Esophagus muscularis mucosa (tissue), 4 donors: ENCODE measurements at places on chromosomes 6 and 20. TPM values are rescaled to one million over a fixed set of nuclear protein-coding genes. Genes with fewer than 3 reads are reported as not detected.

DNA sequence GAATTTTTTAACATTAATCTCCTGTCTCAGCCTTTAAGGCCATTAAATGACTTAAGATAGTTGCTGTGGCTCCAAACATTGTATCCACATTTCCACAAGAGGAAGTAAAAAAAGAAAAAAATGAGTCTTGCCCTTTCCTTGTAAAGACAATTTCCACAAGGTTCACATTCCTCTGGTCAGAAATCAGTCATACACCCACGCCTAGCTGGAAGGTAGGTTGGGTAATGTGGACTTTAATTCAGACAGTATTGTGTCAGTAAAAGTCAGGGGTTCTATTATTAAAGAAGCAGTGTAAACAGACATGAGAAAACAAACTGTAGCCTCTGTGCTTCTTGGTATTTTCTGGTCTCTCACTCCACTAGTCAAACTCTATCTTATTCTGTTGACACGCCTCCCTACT lies 682.0 kb downstream of the GRIK2 start:
- no peak for DNase-seq
- H3K27me3 ChIP-seq, result no peaks in the 10 kb centered on the region
- no peak overlapping the region for H3K27ac ChIP-seq
- H3K4me3 ChIP-seq, result no peak overlapping the region
- no peaks in the 10 kb centered on the region for H3K4me1 ChIP-seq

DNA sequence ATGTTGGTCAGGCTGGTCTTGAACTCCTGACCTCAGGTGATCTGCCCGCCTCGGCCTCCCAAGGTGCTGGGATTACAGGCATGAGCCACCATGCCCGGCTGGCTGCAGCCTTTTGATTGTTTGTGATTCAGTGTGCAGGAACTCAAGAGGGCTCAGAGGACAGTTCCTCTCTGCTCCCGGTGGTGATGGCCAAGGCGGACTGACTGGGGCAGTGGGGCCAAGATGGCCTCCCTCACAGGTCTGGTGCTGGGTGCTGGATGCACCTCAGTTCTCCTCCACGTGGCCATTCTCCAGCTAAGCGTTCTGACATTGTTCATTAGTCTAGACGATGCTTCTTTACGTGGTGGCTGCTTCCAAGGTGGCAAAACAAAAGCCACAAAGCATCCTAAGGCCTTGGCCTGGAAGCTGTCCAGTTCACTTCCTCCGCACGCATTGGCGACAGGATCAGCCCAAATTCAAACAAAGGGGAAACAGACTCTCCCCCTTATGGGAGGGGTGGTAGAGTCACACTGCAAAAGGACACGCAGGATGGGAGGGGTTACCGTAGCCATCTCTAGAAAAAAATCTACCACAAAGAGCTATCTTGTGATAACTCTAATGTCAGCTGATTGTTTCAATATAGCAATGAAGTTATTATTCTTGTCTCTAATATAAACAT lies 146.9 kb downstream of the FOXC1 start:
- no peak for DNase-seq
- H3K4me3 ChIP-seq, result no peak overlapping the region
- no peaks in the 10 kb centered on the region for H3K4me1 ChIP-seq
- H3K27me3 ChIP-seq, result no peaks in the 10 kb centered on the region
- no peak overlapping the region for H3K27ac ChIP-seq
- H3K36me3 ChIP-seq, result no peaks in the 10 kb centered on the region

The ATP9A gene
- total RNA-seq, result 44.4 TPM

DNA sequence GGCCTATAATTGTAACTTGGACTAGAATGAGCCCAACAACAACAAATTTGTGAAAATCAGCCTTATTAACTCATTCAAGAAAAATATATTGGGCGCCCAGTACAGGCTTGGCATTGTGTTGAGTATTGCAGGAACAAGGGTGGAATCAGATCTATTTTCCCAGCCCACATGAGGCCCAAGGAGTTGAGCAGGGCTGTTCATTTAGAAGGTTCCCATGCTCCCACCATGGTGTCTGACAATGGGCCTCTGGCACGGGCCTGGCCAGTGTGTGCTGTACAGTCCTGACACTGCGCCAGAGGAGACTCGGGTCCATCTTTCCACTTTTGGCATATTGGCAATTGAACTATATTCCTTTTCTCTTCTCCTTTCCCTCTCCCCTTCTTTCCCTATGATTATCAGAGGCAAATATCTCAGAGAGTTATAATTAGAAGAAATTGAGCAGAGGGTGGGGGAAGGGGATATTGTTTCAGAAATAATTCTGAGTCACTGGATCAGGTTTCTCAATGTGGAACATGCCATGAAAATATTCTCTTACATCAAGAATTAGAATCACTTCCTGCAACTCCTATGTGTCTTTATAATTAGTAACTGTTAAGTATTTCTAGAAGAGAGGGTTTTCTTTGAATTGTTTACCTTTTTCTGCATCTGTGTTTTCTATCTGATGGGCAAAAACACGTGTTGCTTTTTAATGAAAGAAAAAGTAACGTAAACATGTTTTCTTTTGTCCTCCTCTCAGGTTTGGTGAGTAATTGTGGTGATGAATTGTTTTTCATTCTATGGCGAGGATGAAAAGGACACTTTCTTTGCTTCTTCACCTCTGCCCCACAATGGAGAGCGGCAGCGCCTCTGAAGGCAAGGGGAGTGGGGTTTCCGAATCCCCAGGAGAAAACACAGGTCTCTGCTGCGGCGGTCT lies 209.4 kb downstream of the FOXA2 start:
- no peak overlapping the region for H3K27ac ChIP-seq
- no peaks in the 10 kb centered on the region for H3K36me3 ChIP-seq
- H3K27me3 ChIP-seq, result no peaks in the 10 kb centered on the region
